Putamen (tissue), 1 donor: ENCODE measurements at places on chromosomes 5 and 9.
A peak's percentile ranks its signal among the peaks of the same experiment; 100 is the strongest.

- DNase-seq, result no peak
Measured at GRCh38 chr5:36068751-36069281, 2.1 kb upstream of the UGT3A2 start.

GRCh38 chr5:170805666-170806065 is 22.1 kb downstream of the GABRP start:
- DNase-seq, result no peak

DNA sequence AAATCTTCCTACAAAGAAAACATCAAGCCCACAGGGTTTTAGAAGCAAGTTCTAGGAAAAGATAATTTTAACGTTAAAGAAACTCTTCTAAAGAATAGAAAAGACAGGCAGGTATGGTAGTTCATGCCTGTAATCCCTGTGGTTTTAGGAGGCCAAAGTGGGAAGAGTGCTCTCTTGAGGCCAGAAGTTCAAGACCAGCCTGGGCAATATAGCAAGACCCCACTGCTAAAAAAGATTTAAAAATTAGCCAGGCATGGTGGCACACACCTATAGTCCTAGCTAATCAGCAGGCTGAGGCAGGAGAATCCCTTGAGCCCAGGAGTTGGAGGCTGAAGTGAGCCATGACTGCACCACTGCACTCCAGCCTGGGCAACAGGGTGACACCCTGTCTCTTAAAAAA is 193.3 kb downstream of the MLLT3 start:
- no peak for DNase-seq

DNA sequence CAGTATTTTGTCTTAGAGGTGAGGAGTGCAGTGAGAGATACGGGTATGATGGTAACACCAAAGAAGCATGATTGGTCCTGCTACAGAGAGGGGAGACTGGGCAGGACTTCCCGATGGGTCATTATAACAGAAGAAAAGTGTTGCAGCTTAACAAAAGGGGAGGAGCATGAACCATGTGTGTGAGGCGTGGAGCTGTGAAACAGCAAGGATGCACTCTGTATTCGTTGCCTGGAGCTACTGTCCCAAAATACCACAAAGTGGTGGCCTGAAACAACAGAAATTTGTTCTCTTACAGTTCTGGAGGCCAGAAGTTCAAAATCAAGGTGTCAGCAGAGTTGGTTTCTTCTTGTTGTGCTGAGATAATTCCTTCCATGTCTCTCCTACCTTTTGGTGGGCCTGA is 59.4 kb upstream of the GRHPR start:
- no peak for DNase-seq

DNA sequence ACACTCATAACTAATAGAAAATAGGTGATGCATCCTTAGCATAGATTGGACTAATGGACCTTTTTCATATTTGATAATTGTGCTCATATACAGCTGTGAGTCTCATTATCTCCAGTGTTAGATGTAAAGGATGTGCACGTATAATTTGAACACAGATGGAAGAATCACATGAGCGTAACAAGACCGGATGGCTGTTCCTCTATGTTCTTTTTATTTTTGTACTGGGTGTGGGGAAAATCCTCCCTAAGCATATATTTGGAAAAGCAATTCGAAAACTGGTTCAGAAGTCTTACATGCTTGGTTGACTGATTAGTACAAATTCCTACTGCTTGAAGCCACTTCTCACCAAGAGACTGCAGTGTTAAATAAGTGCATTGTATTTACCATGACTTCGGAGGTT is 230.2 kb downstream of the AOPEP start:
- DNase-seq, result no peak

DNA sequence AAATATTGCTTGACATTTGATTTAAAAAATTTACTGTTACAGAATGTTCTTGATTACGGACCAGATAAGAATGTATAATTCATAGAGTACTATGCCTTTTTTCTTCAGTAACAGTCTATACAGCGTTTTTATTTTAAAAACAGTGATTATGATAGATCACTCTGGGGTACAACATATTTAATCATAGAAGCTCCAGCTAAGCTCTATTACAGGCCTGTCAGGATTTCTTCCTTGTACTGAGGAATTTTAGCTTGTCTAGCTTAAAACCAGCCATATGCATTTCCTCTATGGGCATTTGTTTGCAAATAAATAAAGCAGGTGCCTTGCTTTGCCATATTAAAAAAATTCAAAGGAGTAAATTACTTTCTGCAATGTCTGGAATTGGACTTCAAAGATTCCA is 423.8 kb downstream of the BNC2 start:
- DNase-seq, result no peak

GRCh38 chr5:177297922-177298321 is 5.6 kb downstream of the RAB24 start:
- DNase-seq, result no peak

- peak; percentile 89 for DNase-seq
Measured at GRCh38 chr5:132797651-132798050, 15.5 kb upstream of the SOWAHA start.

GRCh38 chr9:4689687-4690104 is 10.3 kb downstream of the CDC37L1 start:
- no peak for DNase-seq

DNA sequence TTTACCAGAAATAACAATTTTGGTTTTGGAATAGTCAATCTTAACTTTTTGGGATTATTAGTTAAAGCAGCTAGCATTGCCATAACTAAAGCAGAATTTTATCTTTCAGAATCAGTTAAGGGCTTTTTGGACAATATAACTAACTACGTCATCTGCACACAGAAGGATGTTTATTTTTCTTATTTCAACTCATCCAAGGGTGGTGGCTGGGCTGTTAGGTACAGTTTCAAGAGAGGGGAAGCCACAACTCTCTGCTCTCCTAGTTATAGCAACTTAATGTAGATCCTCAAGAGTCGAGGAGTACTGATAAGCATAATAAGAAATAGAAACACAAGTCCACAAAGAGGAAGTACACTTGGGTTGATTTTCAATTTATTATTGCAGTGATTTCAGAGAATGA is 65.6 kb downstream of the ANKRD55 start:
- DNase-seq, result no peak

DNA sequence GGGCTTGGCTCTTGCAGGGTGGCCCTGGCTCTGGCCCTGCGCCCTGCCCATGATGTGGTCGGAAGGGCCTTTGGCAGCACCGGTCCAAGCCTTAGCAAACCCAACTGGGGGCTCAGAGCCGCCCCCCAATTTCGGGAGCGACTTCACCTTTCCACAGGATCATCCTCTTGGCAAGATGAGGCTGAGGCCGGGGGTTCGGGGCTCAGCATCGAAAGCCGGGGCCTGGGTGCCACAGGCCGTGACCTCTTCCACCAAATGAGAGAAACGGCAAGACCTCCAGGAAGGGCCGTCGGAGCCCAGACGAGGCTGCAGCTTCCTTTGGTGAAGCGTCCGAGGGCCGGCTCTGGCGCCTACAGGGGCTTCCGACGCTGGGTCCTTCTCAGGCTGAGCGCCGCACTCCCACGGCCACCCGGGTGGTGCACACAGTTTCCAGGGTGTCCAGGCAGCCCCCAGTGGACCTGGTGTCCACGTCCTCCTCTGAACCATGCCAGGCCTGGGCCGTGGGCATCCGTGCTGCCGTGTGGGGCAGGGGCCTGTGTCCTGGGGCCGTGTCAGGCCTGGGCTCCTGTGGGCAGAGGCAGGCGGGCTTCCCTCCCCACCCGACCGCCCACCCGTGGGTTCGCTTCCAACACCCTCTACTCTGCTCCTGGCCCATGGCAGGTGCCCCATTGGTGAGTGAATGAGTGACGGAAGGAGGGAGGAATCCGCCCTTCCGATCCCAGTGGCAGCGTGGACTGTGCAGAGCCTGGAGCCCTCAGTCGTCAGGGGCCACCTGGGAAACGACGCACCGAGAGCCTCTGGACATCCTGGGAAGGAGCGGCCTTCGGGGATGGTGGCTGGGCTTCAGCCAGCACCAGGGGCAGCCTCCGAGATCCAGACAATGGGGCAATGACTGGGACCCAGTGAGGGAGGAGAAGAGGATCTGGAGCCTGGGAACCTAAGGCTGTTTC is 5.2 kb upstream of the AGPAT2 start:
- DNase-seq, result no peak

DNA sequence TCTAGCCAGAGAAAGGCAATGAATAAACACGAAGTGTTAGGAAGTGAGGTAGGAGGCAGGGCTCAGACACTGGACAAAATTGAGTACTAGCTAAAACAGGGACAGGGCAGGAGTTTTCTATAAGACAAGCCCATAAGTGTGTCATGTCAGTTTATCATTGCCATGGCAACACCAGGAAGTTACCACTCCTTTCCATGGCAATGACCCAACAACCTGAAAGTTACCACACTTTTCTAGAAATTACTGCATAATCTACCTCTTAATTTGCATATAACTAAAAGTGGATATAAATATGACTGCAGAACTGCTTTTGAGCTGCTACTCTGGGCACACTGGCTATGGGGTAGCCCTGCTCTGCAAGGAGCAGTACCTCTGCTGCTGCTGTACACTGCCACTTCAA is 442.5 kb upstream of the COX7C start:
- DNase-seq, result no peak
